ENCODE measurements at places on chromosomes 7 and 10.

DNA sequence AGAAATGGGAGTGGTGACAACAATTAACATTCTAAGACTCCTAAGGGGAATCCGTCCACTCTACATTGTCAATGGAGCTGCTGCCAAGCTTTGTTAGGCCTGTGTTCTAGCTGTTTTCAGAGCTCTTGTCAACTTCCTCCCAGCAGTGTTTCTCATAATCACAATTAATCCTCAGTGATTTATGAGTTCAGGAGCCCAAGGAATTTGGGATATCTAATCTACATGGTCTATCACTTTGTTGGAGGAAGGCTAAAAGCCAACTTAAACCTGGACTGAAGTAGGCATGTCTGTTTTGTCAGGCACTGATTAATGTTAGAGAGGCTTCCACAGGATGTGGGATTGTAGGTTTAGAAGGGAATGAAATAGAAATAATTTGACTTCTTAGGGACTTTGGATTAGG, 10.2 kb upstream of the OR2F2 start:
- DNase-seq: no peak

DNA sequence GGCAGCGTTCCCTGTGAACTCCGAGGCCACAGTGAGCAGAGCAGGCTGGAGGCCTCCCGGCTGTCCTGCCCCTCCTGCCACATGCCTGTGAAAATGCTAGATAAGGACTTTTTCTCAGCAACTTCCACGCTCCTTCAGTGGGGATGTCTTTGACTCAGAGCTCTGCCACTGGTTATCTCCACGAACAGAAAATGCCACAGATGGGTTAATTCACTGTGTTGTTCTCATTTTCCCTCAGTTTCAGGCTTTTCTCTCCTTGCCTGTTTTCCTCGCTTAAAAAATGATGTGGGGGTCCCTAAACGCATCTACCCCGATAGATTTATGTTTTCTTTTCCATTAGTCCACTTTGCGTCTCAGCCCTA, 51.3 kb downstream of the IKZF1 start:
- no peak for DNase-seq

GRCh38 chr10:44051091-44051490, 333.8 kb downstream of the CXCL12 start:
- no peak for DNase-seq

DNA sequence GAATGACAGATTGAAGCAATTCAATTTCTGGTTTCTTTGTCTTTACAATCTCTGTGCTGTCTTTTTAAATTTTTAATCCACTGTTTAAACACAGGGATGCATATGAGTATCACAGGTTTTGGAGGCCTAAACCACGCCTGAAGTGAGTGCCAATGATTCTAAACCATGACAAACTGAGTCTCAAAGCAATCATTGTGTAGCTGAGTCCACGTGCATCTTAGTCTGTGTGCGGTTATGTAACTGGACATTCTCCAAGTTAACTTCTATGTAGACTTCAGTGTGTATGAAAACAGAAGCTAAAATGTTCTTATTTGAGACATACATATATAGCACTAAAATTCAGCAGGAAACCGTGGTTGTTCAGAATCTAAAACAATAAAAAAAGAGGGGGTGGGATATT, 79.3 kb upstream of the ST8SIA6 start:
- DNase-seq: no peak

GRCh38 chr7:142899661-142900060, 14.1 kb upstream of the TRPV6 start:
- no peak for DNase-seq

GRCh38 chr7:22566592-22566991, 66.6 kb upstream of the STEAP1B start:
- no peak for DNase-seq

DNA sequence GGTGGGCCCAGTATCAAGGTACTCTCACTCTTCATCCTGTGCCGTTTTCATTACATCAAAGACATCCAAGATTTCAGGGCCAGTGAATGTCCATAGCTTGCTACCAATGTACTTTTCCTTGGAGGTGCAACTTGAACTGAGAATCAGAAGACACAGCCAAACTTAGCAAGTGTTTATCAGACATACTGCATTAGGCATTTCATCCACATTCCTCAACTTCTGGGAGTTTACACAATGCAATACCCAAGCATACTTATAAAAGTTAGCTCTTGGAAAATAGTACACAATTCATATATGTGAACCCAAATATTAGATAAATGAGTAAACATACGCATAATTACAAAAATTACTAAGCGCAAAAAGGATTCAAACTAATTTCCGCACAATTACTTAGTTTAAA, 216.3 kb upstream of the RHOBTB1 start:
- DNase-seq: no peak

- no peak for DNase-seq
Observed at GRCh38 chr7:30869794-30870611, 41.6 kb upstream of the AQP1 start.

- DNase-seq: no peak
Observed at GRCh38 chr10:129658376-129659072, 191.5 kb downstream of the MGMT start.

- no peak for DNase-seq
Observed at GRCh38 chr7:33061282-33061937, 1.2 kb downstream of the NT5C3A start.

DNA sequence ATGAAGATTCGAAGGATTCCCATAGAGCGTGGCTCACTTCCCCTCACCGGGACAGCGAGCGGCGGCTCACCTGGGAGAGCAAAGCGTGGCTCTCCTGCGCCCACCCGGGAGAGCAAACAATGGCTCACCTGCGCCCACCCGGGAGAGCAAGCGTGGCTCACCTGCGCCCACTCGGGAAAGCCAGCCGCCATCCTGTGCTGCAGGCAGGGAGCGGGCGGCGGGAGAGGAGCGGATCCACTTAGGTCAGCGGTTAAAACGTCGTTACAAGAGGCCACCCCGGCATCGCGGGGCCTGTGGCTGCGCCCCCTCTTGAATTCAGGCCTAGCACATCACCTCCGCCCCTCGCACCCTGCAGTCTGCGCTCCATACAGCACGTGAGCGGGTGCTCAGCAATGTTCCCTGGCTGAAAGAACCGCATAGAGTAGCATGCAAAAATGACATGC, 461 bp upstream of the FIGNL1 start:
- no peak for DNase-seq

- no peak for DNase-seq
Observed at GRCh38 chr7:78900806-78901205, 552.7 kb downstream of the MAGI2 start.

DNA sequence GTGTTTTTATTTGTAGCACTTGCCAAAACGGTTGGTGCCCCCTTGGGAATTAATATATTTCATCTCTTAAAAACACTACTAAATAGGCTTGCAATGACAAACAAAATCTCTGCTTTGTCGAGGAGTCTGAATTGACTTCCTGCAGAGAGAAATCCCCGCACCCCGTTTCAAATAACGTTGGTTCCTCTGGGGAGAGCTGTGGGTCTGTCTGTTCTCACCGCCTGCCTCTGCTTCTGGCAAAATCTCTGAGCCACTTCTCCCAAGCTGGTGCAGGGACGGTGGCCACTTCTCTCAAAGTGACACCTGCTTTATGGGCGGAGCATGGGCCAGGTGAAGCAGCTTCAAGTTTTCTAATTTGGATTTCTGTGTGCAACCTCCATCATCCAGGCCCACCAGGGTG, 186.3 kb upstream of the ADARB2 start:
- DNase-seq: no peak

DNA sequence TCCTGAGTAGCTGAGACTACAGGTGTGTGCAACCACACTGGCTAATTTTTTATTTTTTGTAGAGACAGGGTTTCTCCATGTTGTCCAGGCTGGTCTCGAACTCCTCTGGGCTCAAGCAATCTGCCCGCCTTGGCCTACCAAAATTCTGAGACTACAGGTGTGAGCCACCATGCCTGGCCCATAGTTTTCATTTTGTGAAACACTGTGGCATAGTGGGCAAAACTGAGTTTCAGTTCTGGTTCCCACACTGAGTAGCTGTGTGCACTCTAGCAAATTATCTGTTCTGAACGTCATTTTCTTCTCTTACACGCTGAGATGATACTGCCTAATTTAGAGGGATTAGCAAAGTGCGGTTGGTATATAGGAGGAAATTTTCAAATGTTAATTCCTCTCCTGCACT, 13.5 kb downstream of the ATP5MK start:
- no peak for DNase-seq

- no peak for DNase-seq
Observed at GRCh38 chr10:5814110-5815107, 1.2 kb upstream of the GDI2 start.

DNA sequence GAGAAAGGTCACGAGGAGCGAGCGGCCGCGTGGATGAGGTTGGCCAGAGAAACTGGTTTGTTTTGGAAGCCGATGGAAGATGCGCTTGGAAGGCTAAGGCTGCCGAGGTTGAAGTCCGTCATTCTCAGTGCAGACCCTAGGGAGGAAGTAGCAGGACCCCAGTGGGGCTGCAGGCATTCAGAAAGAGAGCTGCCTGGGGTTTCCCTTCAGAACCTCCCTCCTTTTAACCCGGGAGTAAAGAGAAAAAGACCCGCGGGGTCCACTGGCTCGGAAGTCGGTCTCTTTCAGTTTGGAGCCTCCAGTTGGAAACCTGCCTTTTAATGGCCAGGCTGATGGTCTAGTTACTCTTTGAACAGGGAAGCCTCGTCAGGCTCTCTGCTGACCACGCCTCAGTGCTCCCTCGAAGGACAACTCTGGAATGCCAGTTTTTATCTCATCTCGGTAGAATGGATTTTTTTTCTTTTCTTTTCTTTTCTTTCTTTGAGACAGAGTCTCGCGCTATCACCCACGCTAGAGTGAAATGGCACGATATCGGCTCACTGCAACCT, 188.6 kb downstream of the CUX1 start:
- no peak for DNase-seq

- DNase-seq: no peak
Observed at GRCh38 chr7:44652535-44652934, 46.1 kb downstream of the OGDH start.

DNA sequence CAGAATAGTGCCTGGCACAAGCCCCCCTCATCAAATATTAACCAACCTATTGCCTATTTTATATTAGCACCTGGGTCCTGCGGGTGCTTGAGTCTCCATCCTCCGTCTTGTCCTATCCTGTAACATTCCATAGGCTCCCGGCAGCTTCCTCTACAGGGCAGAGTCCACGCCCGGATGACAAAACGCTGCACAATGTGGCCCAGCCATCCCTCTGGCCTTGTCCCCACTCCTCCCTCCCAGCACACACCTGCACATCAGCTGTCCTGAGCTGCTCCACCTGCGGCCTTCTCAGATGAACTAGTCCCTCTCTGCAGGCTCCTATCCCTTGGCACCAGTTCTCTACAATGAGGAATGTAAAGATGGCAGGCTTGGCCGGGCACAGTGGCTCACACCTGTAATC, 153.5 kb upstream of the PDE1C start:
- DNase-seq: no peak

- no peak for DNase-seq
Observed at GRCh38 chr10:131822013-131822691, 78.7 kb upstream of the PPP2R2D start.

GRCh38 chr10:32938554-32939061, 19.4 kb downstream of the ITGB1 start:
- DNase-seq: no peak

DNA sequence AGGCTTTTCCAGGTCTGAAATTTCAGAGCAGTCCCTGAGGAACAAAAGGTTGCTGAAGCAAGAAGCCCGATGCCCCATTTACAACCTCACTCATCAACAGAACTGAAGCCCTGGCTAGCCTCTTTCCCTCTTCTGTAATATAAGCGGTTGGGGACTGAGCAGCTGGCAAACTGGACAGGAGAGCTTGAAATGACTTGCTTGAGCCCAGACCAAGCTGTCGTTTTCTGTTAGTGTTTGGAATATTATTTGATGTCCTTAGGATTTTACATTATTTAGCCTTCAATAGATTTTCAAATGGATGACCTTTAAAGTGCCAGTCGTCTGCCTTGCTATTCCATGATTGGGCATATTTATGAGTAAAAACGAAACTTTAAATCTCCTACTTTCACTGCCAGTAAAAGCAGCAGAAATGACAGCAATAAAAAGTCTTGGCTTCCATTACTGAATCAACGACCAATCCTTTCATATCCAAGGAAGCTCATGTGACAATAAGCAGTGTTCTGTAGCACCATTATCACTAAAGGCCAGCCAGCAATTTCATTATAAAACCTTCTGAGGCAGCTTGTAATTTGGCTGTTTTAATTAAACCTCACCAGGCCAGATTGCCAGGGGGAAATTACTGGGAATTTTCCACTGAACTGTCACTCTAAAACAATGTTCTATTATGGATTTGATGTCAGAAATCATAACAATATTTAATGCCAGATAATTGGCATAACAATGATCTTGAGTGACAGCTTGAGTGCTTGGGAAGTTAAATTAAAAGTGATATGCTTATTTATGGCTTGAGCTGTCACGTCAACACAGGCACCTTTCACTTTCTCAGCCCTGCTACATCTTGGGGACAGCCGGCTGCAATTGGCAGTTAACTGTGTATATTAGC, 85.9 kb downstream of the LSMEM1 start:
- no peak for DNase-seq

DNA sequence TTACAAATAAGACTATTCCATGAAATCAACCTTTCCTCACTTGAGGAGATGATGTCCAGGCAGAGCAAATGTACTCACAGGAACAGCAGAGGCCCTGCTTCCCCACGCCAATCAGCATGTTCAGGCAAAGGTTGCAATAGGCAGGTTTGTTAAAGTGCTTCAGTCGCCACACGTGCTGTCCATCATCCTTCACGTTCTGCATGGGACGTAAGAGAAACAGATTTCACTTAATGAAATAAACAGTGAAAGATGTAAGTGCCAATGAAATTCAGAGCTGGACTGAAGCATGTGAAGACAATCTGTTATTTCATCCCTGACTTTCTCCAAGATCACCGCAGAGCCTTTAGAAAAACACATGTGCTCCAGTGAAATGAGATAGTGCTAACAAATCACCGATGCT, 217.4 kb downstream of the DGKB start:
- no peak for DNase-seq

GRCh38 chr7:23185980-23186379, 4.1 kb downstream of the NUP42 start:
- DNase-seq: no peak

DNA sequence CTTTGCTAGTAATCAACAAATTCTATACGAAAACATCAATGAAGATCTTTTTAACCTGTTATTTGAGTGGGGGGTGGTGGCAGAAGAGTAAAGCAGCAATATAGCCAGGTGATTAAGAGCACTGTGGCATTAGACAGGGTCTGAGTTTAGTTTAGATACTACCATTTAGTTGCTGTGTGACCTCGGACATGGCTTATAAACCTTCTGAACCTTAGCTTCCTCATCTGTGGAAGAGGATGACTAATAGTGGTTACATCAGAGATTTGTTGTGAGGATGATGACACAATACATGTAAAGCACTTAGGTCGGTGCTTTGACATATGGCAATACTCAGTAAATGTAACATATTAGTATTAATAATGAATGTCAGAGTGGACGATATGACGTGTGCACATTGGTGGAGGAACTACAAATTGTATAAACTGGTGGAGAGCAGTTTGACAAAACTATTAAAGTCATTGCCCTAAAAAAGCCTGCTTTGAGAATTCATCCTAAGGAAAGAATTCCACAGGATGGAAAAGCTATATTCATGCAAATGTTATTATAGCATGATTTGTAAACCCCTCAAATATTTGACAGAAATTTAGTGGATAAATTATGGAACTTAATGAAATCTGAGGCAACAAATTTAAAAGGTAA, 24.3 kb downstream of the SPAG6 start:
- no peak for DNase-seq

Measured in AG09319 (cell line).